Fibroblast of pulmonary artery (primary cell): ENCODE measurements at places on chromosomes 13 and 19.
A peak's percentile ranks its signal among the peaks of the same experiment; 100 is the strongest.

GRCh38 chr13:29582171-29582570, 13.3 kb downstream of the SLC7A1 start:
- DNase-seq: no peak

GRCh38 chr13:73062468-73062867, 3.7 kb downstream of the KLF5 start:
- no peak for DNase-seq

DNA sequence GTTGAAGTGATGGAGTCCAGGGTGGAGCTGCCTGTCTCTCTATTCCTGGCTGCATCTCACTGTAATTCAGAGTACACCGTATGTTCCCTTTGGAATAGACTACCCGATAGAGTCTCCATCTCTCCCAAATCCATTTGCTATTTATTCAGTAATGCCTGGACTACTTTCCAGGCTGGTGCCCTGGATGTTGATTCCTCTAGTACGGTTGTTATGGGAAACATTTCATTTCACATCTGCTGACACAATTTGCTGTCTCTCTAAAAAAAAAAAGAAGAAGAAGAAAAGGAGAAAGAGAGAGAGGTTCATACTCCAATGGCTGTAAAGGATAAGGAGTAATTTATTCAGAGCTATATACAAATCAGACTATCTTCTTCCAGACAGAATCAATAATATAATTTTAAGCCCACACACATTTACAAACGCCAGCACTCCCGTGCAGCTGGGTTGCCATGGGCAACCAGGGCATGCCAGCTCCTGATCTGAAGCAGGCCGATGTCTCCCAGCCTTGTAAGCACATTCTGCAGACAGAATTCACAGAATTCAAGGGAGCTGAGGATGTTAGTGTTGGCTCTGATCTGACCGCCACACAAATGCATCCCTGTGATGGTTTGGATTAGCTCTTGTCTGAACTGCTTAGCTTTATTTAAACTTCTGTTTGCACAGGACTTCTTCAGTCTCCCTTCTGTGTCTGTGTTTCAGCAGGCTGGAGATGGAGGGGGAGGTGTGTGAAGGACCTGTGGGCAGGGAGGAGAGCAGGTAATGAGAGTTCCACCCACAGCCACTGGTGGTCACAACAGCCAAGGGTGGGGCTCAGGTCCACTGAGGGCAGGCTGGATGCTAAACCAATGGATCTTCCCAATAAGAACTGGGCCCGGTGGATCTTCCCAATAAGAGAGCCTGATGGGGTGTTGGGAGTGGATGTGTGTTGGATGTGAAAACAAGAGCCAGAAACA, 66.0 kb downstream of the TEX26 start:
- DNase-seq: peak; percentile 25

DNA sequence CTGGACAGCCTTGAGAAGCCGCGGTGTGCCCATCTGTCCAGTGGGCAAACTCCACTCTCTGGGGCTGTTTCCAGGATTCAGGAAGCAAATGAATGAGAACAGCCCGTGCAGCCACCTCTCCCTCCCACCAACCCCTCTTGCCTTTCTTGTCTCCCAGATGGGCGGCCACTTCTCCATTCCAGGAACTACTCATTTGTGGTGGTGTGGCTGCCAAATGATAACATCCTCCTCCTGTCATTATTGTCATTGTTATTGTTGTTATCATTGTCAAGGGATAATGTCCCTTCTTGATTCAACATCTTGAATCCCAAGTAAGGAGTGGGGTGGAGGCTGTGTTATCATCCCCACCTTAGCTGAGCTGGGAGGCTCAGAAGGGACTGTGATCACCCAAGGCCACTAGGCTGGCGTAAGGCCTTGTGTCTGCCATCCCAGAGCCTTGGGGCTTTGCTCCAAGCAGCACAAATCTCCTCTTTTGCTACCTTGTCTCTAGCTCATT, 1.6 kb downstream of the DNM2 start:
- DNase-seq: no peak

GRCh38 chr19:54460230-54461005, 3.2 kb downstream of the LENG9 start:
- no peak for DNase-seq

- no peak for DNase-seq
Observed at GRCh38 chr13:75770592-75771011, 134.5 kb downstream of the LMO7 start.

GRCh38 chr19:2618611-2619010, 83.9 kb downstream of the GNG7 start:
- peak; percentile 58 for DNase-seq

GRCh38 chr13:39159393-39159792, 121.1 kb downstream of the NHLRC3 start:
- DNase-seq: no peak

- peak; percentile 34 for DNase-seq
Observed at GRCh38 chr19:55118401-55118991, 1.1 kb upstream of the PPP1R12C start.

DNA sequence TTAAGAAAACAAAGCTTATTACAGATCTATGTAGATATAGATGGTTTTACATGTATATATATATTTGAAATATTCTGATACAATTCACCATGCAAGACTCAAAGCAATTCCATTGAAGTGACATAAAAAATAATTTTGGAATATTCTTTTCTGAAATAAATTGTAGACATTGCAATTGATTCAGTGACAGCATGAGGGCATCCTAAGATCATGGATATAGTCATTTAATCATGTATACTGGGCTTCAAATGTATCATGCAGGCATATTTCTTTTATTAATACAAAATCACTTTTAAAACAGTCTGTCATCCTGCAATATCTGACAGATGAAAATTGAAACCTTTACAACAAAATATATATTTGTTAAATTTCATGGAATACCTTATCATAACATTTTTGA, 286.7 kb upstream of the SLITRK6 start:
- DNase-seq: no peak

- no peak for DNase-seq
Observed at GRCh38 chr13:40453351-40454021, 213.0 kb downstream of the FOXO1 start.

DNA sequence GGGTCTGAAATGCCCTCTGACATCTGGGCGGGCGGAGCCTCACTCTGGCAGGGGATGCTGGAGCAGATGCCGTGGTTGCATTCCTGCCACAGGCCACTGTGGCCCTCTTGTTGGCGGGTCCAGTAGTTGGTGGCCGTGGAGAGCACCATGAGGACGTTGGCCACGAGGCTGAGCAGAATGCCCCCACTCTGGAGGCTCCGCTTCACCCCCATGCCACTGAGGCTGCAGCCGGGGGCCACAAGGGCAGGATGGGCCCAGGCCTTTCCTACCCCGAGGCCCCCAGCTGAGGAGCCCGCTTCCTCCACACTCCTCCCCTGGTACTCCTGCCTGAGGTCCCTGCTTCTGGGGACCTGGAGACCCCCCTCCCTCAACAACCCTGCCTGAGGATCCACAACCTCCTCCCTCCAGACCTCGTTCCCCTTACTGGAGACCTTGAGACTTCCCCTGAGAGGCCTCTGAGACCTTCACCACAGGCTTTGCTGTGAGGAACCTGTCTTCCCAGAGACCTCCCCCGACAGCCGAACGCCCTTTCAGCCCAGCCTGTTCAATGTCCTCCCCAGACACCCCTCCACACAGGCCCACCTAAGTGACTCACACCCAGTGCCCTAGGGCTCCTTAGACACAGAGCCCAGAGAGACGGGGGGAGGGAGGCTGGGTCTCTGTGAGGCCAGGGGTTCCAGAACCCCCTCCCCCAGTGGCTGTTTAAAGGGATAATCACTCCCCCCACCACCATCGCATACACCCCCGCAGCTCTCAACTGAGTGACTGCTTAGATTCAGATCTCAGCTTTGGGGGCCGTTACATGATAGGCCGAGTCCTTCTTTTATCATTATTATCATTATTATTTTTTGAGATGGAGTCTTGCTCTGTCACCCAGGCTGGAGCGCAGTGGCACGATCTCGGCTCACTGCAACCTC, at the start of gene CLDND2:
TSS of gene CLDND2 (minus strand) at position 638 of the 917 bp plus-strand sequence. CDS start at position 212, 426 bp downstream.
- no peak for DNase-seq

- DNase-seq: no peak
Observed at GRCh38 chr13:50955798-50956197, 46.2 kb downstream of the RNASEH2B start.

GRCh38 chr19:14722127-14722526, 32.3 kb downstream of the ZNF333 start:
- DNase-seq: no peak

- peak; percentile 62 for DNase-seq
Observed at GRCh38 chr19:55487924-55488687, at the start of gene SSC5D. Gene SSC5D (plus strand): TSS chr19:55488436. CDS start chr19:55488590, 154 bp downstream.

- DNase-seq: peak; percentile 12
Observed at GRCh38 chr13:66693656-66694055, 536.5 kb downstream of the PCDH9 start.
